ENCODE measurements at places on chromosomes 1 and 21.

- DNase-seq = no peak
Measured at GRCh38 chr1:95086949-95087533, 14.3 kb upstream of the ALG14 start.

GRCh38 chr21:17495680-17496079, 17.2 kb upstream of the CXADR start:
- no peak for DNase-seq

DNA sequence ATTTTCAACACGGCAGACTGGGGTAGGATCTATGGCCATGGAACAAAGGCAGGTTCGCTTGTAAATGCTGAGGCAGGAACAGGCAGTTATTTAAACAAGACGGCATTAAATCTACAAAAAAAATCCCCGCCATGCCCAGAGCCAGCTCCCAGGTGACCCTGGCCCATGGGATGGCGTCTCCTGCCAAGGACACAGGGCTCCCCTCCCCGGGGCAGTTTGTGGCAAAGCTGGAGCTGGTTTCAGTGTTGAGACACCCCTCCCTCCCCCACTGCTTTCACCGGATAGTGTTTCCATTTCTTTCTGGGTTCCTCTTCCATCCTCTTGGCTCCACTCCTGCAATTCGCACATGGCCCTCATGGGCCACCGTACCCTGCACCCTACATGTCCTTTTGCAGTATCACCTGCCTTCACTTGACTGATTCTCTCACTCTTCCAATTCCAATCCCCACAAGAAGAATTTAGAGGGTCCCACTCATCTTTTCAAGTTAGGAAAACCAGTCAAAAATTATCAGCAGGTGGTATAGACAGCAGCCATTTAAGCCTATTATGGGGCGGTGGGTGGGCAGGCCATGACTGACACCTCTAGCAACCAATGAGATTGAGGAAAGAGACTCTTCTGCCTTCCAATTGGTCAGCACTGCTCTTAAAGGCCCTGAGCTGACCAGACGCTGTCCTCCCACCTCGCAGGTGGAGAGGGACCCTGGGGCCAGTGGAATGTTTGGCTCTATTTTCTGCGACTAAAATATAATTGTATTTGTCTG, 52.0 kb downstream of the OLIG1 start:
- peak; percentile 24 for DNase-seq

DNA sequence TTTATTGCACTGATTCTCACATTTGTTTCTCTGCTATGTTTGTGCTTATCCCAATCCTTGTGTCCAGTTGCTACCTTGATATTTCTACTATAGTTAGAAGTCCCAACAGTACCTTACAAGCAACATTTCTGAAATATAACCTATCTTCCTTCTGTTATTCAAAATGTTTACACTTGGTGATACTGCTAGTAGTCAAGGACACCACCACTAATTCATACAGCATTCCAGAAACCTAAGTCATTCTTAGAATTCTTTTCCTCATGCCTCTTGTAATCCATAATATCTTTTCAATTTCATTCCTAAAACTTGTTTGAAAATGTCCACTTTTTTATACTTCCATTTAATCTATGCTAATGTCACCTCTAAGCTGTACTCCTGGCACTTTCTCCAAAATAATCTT, 2132.1 kb downstream of the NCAM2 start:
- no peak for DNase-seq

- no peak for DNase-seq
Measured at GRCh38 chr1:179770887-179771502, 27.9 kb downstream of the FAM163A start.

GRCh38 chr1:45686015-45686287, 382 bp downstream of the GPBP1L1 start:
- DNase-seq = peak; percentile 67

Measured in CD4-positive, alpha-beta T cell treated with Interferon alpha-2 for 1 hour (primary cell).